HEK293T (cell line): ENCODE measurements at places on chromosomes 13 and 19.
A peak's percentile ranks its signal among the peaks of the same experiment; 100 is the strongest.

DNA sequence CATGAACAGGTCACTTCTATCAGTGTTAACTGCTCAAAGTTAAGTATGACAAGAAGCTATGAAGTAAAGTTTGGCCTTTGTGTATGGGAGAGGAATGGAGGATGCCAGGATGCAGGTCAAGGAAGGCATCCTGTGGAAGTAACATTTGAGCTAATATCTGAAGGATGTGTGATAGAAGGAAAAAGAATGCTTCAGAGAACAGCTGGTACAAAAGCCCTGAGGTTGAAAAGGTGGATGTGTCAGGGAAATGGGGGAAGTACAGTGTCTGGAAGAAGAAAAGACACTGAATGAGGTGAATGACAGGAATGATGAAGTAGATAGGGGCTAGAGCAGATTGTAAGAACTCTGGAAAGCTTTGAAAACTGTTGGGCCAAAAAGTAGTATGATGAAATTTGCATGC lies 67.1 kb downstream of the ZNF91 start:
- DNase-seq, result no peak

DNA sequence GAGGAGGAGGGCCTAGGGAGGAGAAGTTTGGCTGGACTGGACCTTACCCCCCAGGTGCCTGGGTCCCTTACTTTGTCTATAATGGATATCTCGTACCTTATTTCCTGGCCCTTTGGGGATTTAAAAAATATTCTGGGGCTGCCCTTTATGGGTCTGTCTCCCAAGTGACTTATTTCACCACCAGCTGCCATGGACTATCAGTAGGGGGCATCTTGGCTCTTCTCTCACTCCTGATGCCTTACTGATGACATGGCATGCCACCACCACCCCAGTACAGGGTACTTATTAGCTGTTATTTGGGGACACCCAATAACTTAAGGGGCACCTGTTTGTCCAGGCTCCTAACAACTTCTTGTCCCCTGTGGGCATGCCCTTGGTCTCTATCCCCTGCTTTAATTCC lies 38.0 kb downstream of the NFIX start:
- no peak for DNase-seq

GRCh38 chr13:39976481-39976880 lies 321.0 kb downstream of the COG6 start:
- no peak for DNase-seq

GRCh38 chr13:90883592-90883991 lies 463.9 kb upstream of the MIR17HG start:
- DNase-seq, result no peak

GRCh38 chr13:99522298-99522697 lies 21.0 kb downstream of the TM9SF2 start:
- DNase-seq, result no peak

- DNase-seq, result no peak
Measured at GRCh38 chr13:59346999-59347723, 816.6 kb downstream of the DIAPH3 start.

- peak; percentile 63 for DNase-seq
Measured at GRCh38 chr13:63481334-63481733, 2065.7 kb upstream of the PCDH20 start.

- no peak for DNase-seq
Measured at GRCh38 chr13:23922005-23922932, 25.0 kb upstream of the C1QTNF9B start.

- no peak for DNase-seq
Measured at GRCh38 chr13:31072041-31072440, 89.7 kb downstream of the HSPH1 start.
